Coronary artery (tissue), 2 donors: ENCODE measurements at places on chromosomes 5 and 9.

- no peak for DNase-seq
Measured at GRCh38 chr9:104429031-104429546, 75.0 kb upstream of the OR13F1 start.

DNA sequence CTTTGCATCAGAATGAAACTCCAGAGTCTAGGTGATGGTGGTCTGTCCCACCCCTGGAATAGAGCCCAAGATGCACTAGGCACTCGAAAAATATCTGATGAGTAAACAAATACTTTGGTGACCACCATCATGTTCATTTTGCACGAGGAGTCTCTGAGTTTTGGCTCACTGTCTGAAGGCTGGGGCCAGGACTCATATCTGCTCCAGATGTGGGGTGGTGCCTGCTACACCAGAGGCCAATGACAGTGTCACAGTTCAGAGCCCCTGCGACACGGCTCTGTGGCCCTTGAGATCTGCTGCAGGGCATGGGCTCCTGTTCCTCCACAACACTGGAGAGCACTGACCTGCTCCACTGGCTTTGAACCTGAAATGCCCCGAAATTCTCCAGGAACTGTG is 164.6 kb downstream of the ROR2 start:
- no peak for DNase-seq

GRCh38 chr9:8364026-8364752 is 564.6 kb upstream of the DMAC1 start:
- no peak for DNase-seq

DNA sequence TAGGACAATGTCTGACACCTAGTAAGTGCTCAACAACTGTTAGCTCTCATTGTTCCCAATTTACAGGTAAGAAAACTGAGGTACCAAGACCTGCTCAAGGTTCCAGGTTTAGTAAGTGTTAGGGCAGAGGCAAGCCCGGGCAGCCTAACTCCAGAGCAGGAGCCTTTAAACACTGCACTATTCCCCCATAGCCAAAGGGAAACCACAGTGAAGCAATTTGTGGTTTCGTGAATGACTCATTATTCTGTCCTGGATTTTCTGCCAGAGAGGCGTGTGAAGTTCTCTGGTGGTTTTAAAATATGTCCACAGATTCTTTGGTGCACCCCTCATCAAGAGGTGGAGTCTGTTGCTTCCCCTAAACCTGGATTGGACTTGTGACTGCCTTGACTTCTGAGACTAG is 1.0 kb upstream of the MCC start:
- peak; percentile 67 for DNase-seq

DNA sequence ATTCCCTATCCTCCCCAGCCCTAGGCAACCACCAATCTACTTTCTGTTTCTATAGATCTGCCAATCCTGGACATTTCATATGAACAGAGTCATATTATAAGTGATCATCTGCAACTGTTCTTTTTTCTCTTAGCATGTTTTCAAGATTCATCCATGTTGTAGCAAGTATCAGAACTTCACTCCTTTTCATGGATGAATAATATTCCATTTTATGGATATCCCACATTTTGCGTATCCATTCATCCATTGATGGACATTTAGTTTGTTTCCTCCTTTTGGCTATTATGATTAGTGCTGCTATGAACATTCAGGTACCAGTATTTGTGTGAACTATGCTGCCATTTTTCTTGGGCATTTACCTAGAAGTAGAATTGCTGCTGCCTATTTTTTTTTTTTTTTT is 51.3 kb upstream of the HAND1 start:
- DNase-seq: no peak
